ENCODE measurements at places on chromosomes 12 and 14. TPM values are rescaled to one million over a fixed set of nuclear protein-coding genes. Genes with fewer than 3 reads are reported as not detected.

GRCh38 chr14:100406505-100407131, 83.5 kb downstream of the SLC25A47 start:
- DNase-seq, result peak; percentile 77

GRCh38 chr12:104763168-104763805, 194.8 kb downstream of the SLC41A2 start:
- peak; percentile 73 for DNase-seq

DNA sequence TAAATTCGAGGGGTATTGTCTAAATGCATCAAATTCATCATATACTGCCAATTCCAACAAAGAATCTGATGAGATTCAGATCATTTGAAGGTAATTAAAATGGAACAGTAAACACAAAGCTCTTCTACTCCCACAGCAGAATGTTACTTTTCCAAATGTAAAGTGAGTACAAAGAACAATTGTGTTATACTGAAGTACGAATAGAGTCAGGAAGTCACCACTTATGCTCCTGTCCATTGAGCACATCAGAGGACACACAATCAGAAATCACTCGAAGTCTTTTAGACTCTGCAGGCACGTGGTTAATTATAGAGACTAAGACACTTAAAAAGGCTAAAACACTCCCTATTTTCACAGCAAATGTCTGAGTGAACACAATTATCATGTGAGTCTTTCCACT, 388.5 kb upstream of the MIS18BP1 start:
- DNase-seq, result no peak

DNA sequence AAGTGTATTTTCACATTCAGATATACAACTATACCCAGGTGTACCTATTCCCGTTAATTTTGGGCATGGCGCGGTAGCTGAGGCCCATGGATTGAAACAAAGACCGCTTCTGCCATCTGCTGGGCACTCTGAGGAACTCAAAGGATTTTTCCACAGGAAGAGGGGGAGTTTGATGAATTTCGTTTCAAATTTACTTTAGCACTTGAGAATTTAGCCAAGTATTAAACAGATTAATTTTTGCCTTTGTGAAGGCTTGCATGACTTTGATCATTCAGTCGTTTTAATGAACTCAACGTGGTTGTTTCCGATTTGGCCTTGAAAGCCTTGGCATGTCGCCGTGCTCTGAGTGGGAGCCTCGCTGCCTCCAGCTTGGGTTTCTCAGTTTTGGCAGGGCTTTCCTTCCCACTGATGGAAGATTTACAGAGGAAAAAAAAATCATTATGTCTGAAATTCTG, 153.2 kb upstream of the DDHD1 start:
- peak; percentile 77 for DNase-seq

- no peak for DNase-seq
Measured at GRCh38 chr12:109710205-109710746, 3.3 kb upstream of the FAM222A start.

GRCh38 chr12:92574911-92575570, 127.7 kb upstream of the PLEKHG7 start:
- no peak for DNase-seq

GRCh38 chr12:97778111-97778510, 315.5 kb downstream of the RMST start:
- no peak for DNase-seq

DNA sequence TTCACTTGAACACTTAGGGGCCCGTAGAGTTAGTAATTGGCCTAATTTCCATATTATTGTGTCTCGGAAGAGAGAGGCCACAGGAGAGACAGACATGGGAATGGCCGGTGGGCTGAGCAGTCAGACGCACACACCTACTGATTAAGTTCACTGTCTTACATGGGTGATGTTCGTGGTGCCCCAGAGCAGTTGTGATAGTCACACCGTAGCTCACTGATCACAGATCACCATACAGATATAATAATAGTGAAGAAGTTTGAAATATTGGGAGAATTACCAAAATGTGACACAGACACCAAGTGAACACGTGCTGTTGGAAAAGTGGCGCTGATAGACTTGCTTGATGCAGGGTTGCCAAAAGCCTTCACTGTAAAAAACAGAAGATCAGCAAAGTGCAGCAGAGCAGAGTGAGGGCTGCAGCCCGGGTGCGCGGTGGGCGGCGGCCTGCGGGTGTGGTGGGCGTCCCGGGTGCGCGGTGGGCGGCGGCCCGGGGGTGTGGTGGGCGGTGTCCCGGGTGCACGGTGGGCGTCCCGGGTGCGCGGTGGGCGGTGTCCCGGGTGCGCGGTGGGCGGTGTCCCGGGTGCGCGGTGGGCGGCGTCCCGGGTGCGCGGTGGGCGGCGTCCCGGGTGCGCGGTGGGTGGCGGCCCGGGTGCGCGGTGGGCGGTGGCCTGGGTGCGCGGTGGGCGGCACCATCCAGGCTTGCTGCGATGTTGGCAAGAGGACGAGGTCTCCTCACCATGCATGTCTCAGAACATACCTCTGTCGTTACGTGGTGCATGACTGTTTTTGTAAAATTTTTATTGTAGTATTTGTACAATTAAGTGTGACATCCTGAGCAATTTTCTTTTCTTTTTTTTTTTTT, 34.3 kb upstream of the TEX22 start:
- DNase-seq, result peak; percentile 74

DNA sequence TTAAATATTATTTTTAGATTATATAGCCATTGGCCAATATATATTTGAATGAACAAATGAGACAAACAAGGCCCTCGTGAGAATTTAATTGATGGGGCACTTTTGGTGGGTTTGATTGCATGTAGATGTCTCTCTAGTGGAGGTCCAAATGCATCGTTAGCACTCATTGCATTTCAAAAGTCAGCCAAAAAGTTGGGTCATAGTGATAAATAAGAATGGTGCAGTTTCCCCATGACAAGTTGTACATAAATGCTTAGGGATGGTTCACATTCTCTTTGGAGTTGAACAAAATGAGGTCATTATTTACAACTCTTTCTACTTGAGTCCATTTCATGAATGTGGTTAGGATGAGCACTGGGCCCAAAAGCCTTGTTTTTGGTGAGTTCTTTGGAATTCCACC, 1.0 kb downstream of the BEST3 start:
- DNase-seq, result no peak

- no peak for DNase-seq
Measured at GRCh38 chr12:69024907-69025306, 91.9 kb upstream of the CPM start.

DNA sequence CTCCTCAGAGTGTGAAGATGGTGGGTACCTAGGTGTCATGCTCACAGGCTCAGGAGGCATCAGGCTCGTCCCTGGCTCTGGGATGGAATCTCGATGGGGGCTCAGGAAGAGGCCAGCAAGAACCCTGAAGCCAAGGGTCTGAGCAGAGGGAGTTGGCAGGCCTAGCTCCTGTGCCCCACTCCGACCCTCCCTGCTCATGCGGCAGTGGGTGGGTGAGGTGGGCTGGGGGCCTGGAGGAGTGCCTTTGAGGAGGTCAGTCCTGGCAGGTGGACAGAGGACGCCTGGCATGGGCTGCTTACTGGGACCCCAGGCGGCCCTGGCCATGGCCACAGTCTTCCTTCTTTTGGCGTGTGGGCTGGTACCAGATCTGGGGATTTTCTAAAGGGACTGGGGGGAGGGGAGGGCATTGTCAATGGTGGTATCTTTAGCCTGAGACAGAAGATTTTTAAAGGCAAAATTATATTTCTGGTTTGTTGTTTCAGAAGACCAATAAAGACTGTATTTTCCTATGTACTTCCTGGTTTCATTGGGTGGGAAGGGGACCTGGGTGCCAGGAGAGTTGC, 16.0 kb downstream of the LRTM2 start:
- no peak for DNase-seq

GRCh38 chr12:65532764-65533163, 254.3 kb downstream of the MSRB3 start:
- no peak for DNase-seq

- DNase-seq, result peak; percentile 75
Measured at GRCh38 chr14:58280954-58281787, 17.2 kb upstream of the ARID4A start.

- DNase-seq, result no peak
Measured at GRCh38 chr14:95065411-95065810, 91.9 kb downstream of the DICER1 start.

DNA sequence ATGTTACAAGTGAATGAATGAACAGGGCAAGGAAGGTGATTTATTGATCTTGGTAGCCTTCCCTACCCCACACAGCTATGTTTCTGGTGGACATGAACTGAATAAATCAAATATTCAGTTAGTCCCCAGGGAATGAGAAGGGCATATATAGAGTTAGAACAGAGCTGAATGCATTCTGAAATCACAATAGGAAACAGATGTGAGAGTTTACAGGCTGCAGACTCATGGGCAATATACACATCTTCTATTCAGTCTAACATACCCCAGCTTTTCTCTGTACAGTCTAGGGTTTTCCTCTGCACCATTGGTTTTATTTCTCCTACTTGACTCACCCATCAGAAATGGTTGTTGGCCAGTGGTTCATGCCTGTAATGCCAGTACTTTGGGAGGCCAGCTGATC, 7.3 kb upstream of the STX2 start:
- DNase-seq, result no peak

DNA sequence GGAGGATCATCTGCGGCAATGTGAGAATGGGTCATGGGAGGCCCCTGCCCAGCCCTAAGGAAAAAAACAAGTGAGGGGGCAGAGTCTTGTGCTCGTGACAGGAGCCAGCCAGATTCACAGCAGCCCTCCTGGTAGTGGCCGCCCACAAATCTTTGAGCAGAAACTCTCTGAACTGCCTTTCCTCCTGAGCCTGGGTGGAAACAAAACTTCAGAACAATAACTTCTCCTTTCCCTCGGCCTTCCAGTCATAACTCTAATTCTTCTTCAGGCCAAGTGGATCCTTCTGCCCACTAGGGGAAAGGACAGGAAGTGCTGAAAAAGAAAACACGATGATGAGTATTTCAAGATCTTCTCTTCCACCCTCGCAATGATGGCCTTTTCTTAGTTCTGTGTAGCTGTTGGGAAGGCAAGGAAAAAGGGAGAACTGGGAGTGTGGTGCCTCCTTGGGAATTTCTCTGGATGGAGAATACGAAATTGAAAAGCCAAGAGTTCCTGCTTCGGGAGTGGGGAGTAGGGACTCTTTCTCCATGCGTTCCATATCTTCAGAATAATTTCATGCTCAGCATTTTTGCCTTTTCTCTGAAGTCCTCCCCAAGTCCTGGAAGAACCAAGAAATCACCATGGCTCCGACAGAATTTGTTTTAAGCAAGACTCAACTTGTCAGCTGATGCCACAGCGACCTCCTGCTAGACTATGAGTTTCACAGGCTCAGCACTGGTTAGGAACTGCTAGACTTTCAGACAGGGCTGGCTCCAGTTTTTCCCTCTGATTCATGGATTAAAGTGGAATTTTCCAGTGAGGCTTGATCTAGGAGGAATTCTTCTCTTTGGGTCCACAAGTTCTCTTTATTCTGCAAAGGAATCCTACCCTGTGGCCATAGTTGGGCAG, 188.9 kb downstream of the CAND1 start:
- no peak for DNase-seq

GRCh38 chr14:20757965-20758364, 10.2 kb upstream of the EDDM3B start:
- peak; percentile 72 for DNase-seq

GRCh38 chr14:87813686-87814085, 179.3 kb downstream of the GALC start:
- DNase-seq, result no peak

DNA sequence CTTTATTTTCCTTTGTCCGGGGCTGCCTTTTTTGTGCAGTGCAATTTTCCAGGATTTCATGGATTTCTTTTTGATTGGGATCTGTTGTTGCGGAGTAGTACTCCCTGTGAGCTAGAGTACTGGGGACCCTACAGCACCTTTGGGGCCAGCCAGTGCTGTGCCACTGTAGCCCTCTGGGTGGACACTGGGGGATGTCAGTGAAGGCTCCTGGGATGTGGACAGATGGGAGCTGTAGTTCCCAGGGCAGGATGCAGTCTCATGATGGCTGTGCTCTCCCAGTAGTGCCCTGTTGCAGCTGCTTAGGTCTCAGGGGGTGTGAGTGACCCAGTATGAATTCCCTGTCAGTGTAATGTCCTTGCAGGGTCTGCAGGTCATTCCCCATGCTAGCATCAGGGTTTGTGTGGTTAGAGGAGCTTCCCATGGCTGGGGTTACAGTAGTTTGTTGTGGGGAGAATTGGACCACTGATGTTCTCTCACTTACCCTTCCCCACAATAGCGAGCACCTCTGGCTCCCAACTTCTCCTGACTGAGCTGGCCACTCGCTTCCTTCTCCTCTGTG, 72.2 kb downstream of the BRMS1L start:
- no peak for DNase-seq

- no peak for DNase-seq
Measured at GRCh38 chr12:28777603-28778365, 371.3 kb upstream of the FAR2 start.

DNA sequence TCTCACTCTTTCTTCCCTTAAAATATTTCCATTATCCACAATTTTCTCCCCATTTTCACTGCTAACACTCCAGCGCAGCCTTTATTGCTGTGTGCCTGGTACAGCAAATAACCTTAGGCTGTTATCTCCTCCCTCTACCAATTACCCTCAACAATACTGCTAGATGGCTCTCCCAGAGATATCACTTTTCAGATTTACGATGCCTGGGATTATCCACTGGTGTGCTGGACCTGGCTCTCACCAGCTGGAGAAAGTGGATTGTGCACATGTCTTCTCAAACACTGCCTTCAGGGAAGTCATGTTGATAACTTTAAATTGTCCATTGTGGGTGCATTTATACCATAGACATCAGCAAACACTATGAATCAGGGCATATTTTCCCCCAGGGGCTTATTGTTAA, 101.9 kb upstream of the ADAMTS20 start:
- no peak for DNase-seq

- peak; percentile 97 for DNase-seq
Measured at GRCh38 chr12:56041552-56042429, at the start of gene RPS26. TSS of gene RPS26 (plus strand) at chr12:56041918. CDS start at chr12:56042167, 249 bp downstream.

GRCh38 chr12:1246637-1247036, 255.6 kb downstream of the ERC1 start:
- no peak for DNase-seq

GRCh38 chr14:85402569-85403162, 127.3 kb upstream of the FLRT2 start:
- DNase-seq, result no peak

DNA sequence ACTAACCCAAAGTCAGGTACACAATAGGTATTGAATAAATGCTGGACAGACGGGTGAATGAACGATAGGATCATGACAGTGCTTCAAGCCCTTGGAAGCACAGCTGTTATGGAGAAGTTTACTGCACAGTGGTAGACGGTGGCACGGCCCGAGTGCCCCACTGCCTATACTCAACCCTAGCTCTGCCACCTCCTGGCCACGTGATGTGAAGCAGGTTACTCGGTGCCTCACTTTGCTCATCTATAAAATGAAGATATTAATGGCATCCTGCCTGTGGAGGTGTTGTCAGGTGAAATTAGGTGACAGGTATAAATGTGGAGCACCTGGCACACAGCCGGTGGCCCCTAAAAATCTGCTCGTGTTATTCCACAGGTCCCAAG, 5.8 kb downstream of the ASB2 start:
- peak; percentile 85 for DNase-seq

GRCh38 chr14:89294060-89294459, 123.0 kb downstream of the FOXN3 start:
- DNase-seq, result no peak

GRCh38 chr12:55686366-55687010, 21.2 kb downstream of the ITGA7 start:
- no peak for DNase-seq

The GPR68 gene
- total RNA-seq, result 4.9 TPM

The RFC5 gene
- 84.4 TPM for total RNA-seq

The FAM181A gene
- not detected for total RNA-seq

The PLEKHD1 gene
- 0.12 TPM for total RNA-seq

The MYH6 gene
- total RNA-seq, result 0.17 TPM

The ST8SIA1 gene
- 0.28 TPM for total RNA-seq

All from activated CD4-positive, alpha-beta T cell treated with anti-CD3 and anti-CD28 coated beads, Interleukin-2, amount 10 ng/mL, durations not matched to agents 24 days and 14 days (primary cell).